IMR-90 (cell line): ENCODE measurements at places on chromosomes 4 and X. TPM values are rescaled to one million over a fixed set of nuclear protein-coding genes. Genes with fewer than 3 reads are reported as not detected.

DNA sequence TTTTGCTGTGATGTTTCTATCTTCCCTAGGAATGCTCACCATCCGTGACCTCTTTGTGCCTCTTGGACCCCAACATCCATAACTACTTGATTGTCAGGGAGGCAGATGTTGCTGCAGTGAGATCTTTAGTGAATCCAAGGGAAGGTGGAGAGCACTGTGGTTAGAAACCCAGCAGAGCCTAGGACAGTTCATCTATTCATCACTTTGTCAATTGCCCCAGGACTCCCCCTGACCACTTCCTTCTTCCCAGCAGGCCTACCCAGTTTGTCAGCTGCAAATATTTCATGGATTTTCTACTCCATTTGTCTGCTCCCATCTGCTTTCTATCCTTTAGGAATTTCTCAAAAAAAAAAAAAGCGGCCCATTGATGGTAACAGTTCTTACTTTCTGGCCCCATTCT is 942.8 kb downstream of the PCDH7 start:
- no peak for DNase-seq

- DNase-seq: peak; percentile 64
These were observed 2.9 kb upstream of the MND1 start for GRCh38 chr4:153341575-153342090.

DNA sequence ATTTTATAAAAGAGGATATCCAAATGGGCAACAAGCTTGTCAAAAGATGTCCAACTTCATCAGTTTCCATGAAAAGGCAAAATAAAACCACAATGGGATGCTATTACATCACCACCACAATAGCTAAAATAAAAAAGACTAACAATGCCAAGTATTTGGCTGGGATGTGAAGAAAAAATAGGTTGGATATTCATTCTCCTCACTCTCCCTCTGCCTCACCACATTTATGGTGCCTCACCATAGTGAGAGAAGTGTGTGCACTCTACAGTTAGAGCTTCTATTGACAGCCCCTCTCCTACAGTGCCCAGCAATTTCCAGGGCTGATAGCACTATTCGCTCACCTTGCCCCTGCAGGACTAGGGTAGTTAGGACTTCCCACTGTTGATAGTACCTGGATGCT is 25.5 kb downstream of the VEGFC start:
- peak; percentile 33 for DNase-seq

The DKC1 gene
- 63.8 and 66.7 TPM in 2 replicates for total RNA-seq

DNA sequence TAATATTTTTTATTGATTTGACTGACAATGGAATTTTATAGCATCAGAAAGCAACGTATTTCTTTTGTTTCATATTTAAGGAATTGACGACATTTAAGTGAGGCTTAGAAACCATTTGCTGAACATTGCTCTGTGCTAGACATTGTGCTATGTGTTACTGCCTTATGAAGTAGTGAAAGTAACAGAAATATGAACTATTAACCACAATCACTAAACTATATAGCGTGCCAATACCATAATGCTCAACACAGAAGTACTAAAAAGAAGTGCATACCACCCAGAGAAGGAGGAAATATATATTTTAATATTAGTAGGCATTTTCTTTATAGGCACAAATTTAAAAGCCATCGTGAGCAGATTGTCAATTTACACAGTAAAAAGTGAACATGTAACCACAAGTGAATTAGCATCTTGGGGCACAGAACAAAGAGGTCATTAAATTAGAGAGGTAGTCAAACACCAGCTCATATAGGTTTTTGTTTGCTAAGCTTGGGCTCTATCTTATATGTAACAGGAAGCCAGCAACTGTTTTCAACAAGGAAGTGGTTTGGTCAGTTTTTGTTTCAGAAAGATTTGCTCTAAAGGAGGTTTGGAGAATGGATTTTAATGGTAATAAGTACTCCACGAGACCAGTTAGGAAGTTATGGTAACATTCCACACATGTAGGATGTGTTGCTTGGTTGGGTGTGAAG is 270.7 kb downstream of the GRXCR1 start:
- no peak for DNase-seq

GRCh38 chr4:140993370-140993769 is 139.9 kb downstream of the RNF150 start:
- no peak for DNase-seq

The ENPP6 gene
- not detected in 2 replicates for total RNA-seq

The IBSP gene
- not detected in 2 replicates for total RNA-seq

The SLC26A1 gene
- not detected in 2 replicates for total RNA-seq
